ENCODE measurements at places on chromosomes 13 and 19. TPM values are rescaled to one million over a fixed set of nuclear protein-coding genes. Genes with fewer than 3 reads are reported as not detected.

The FAM216B gene
- not detected for polyA plus RNA-seq

The FFAR3 gene
- not detected for polyA plus RNA-seq

The SBSN gene
- polyA plus RNA-seq: not detected

The ZNF20 gene
- 2.4 TPM for polyA plus RNA-seq

The NUMBL gene
- polyA plus RNA-seq: 3.3 TPM

The CHST8 gene
- 0.05 TPM for polyA plus RNA-seq

The GET3 gene
- 75.6 TPM for polyA plus RNA-seq

The C3 gene
- 72.7 TPM for polyA plus RNA-seq

The RFPL4AL1 gene
- polyA plus RNA-seq: not detected

The ZNF536 gene
- polyA plus RNA-seq: not detected

The SMAD9 gene
- polyA plus RNA-seq: 1.2 TPM

The URAD gene
- not detected for polyA plus RNA-seq

The PROZ gene
- not detected for polyA plus RNA-seq

The VAV1 gene
- polyA plus RNA-seq: 0.20 TPM

The CGB5 gene
- 0.06 TPM for polyA plus RNA-seq

The OR7D2 gene
- polyA plus RNA-seq: 0.09 TPM

The ICAM5 gene
- 0.04 TPM for polyA plus RNA-seq

The ZNF560 gene
- not detected for polyA plus RNA-seq

The IL11 gene
- not detected for polyA plus RNA-seq

The MAP4K1 gene
- polyA plus RNA-seq: 0.36 TPM

The ZNF888 gene
- 1.0 TPM for polyA plus RNA-seq

The SMIM44 gene
- polyA plus RNA-seq: not detected

The C19orf18 gene
- polyA plus RNA-seq: 0.30 TPM

The SIGLEC7 gene
- not detected for polyA plus RNA-seq

The WASF3 gene
- polyA plus RNA-seq: 3.7 TPM

The GRK1 gene
- not detected for polyA plus RNA-seq

The DNASE2 gene
- polyA plus RNA-seq: 5.9 TPM

The HMG20B gene
- polyA plus RNA-seq: 24.7 TPM

The GPR12 gene
- 0.08 TPM for polyA plus RNA-seq

The PEG3 gene
- 0.08 TPM for polyA plus RNA-seq

The LSR gene
- 1.7 TPM for polyA plus RNA-seq

The SLC5A5 gene
- not detected for polyA plus RNA-seq

The ZNF69 gene
- 1.3 TPM for polyA plus RNA-seq

The PCDH17 gene
- 0.40 TPM for polyA plus RNA-seq

The GPC6 gene
- polyA plus RNA-seq: 0.20 TPM

The SYCN gene
- not detected for polyA plus RNA-seq

The TTC9B gene
- not detected for polyA plus RNA-seq

The RASGRP4 gene
- 0.25 TPM for polyA plus RNA-seq

The NDUFB7 gene
- 805 TPM for polyA plus RNA-seq

The FFAR2 gene
- 0.07 TPM for polyA plus RNA-seq

The CYP4F11 gene
- polyA plus RNA-seq: 0.08 TPM

The IQCN gene
- 0.57 TPM for polyA plus RNA-seq

The KL gene
- polyA plus RNA-seq: 0.59 TPM

The PNMA8C gene
- polyA plus RNA-seq: not detected

The NLRP4 gene
- not detected for polyA plus RNA-seq

The CLEC17A gene
- polyA plus RNA-seq: not detected

The C19orf73 gene
- polyA plus RNA-seq: 1.7 TPM

The LILRA5 gene
- polyA plus RNA-seq: 0.52 TPM

The ENOX1 gene
- polyA plus RNA-seq: 0.38 TPM

The KLK3 gene
- polyA plus RNA-seq: not detected

The ANKLE1 gene
- polyA plus RNA-seq: 0.10 TPM

The PLD3 gene
- polyA plus RNA-seq: 87.3 TPM

The LYPD5 gene
- 0.22 TPM for polyA plus RNA-seq

The ZNF284 gene
- polyA plus RNA-seq: 0.82 TPM
